ENCODE measurements at places on chromosomes 7 and 10.

DNA sequence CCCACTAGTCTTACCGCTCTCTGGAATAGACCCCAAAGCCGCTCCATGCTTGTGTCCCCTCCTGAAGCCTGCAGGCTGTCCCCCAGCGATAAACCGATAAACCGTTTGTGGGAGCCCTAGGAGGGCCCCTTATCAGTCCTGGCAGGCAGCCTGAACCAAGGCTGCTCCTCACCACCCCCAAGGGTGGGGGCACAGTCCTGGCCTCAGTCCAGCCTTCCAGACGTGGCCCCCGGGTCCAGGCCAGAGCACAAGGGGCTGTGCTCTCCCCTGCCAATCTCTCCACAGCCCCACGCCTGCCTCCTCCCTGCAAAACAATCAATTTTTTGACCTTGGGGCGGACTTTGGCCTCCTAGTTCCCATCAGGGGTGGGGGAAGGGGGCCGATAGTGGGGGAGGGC lies at the start of gene TFR2:
Gene TFR2 (minus strand): TSS at position 90 of the 397 bp plus-strand sequence. CDS start 43 bp downstream, at position 47.
- no peak for DNase-seq

- no peak for DNase-seq
Observed at GRCh38 chr7:102150266-102150665, 136.4 kb upstream of the SH2B2 start.

DNA sequence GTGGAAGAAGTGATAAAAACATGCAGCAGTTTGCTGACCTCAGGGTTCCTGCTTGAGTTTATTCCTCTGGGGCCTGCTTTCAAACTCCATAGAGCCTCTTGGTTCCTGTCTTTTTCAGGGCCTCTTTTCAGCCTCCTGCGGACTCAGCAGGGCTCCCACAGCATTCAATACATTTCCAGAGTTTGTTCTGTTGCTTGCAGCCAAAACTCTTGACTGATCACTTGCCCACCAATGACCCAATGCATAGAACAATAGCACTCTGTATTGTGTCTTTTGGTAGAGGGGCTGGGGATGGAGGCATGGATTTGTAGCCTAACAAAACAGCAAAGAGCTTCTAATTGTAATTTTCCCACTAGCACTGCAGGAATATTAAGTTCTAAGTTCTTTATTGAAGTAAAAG lies 50.8 kb upstream of the CREB5 start:
- no peak for DNase-seq

GRCh38 chr7:44796034-44796503 lies 412 bp upstream of the PPIA start:
- no peak for DNase-seq
